CD4-positive, alpha-beta T cell treated with Interferon gamma for 1 hour (primary cell): ENCODE measurements at places on chromosomes 3 and 15.

GRCh38 chr15:64311566-64311965 lies 44.4 kb downstream of the CSNK1G1 start:
- DNase-seq = no peak

DNA sequence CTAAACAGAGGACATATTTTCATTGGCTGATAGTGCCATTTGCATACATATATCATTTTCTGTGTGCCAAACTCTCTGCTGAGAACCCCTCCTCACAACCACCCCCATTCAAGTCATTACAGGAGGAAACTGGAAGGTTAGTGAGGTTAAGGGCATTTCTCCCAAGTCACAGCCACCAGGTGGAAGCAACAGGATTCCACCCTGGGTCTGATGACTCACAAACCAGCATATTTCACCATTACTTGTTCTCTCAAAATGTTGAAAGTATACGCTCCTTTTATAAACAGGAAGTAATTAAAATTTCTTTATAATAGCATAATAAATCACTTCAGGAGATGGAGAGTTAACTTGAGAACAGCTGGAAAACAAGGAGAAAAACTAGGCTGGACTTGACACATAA lies 398.6 kb upstream of the WNT5A start:
- no peak for DNase-seq

GRCh38 chr3:32420126-32421038 lies 28.7 kb downstream of the CMTM7 start:
- peak; percentile 37 for DNase-seq

- no peak for DNase-seq
Measured at GRCh38 chr3:141557961-141558706, 71.3 kb downstream of the RASA2 start.

DNA sequence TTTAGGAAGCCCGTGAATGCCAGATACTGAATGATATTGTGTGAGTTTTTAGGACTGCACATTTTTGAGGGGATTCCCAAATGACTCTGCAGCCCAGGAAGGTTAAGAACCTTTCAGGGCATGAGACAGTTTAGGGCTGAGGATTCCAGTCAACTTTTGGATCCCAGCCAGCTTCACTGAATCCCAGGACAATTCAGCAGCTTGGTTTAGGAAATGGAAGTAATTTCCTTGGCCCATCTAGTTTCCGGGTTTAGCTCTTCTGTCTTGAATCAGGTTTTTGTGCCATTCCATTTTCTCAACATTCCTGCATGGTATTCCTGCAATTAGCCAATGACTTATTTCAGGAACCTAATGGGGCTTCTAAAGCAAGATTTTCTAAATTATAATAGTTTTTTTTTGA lies 253.9 kb downstream of the LSAMP start:
- no peak for DNase-seq

DNA sequence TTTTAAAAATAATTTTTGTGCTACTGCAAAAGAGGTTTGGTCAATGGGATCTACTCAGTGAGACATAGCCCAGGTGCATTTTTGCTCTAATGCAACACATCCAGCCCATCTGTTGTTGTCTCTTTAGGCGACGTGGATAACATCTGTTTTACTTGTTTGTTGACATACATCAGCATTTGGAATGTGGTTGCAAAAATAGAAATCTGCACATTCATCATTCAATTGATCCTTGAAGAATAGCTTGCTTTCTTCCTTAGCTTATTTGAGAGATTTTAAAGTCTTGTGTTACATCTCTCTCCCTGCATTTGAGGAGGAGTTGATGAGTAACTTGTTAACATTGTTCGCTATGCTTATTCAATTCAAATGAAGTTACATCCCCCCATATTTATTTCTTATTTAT lies 1202.3 kb downstream of the NSUN3 start:
- no peak for DNase-seq

DNA sequence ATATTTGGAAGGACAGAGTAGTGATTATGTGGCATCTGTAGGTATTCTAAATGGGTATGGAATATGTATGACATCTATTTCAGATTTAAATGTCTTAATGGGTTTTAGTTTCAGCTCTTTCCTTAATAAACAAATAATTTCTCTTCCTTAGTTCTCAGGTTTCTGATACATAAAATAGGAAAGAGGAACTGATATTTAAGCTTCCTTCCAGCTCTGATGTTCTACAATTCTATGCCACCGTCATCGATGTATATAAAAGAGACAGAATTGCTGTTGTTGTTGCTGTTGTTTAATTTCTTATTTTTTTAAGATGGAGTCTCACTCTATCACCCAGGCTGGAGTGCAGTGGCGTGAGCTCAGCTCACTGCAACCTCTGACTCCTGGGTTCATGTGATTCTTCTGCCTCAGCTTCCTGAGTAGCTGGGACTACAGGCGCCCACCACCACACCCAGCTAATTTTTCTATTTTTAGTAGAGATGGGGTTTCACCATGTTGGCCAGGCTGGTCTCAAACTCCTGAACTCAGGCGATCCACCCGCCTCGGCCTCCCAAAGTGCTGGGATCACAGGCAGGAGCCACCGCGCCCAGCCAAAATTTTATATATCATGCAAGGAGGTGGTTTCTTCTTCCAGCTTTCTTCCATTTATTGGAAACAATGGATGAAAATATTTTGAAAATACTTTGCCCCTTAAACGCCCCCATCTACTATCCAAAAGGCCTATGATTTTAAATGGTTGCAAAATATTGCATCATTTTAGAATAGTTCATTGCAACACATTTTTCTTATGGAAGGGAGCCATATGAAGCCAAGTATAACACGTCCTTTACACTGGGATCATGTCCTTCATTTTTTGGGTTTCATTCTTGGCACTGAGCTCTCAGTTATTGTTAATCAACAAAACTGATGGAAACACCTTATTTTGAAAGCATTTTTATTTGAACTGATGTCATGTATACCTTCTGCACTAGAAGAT lies 13.9 kb upstream of the C15orf61 start:
- no peak for DNase-seq
